ENCODE measurements at places on chromosomes 1 and 21. TPM values are rescaled to one million over a fixed set of nuclear protein-coding genes. Genes with fewer than 3 reads are reported as not detected.
A peak's percentile ranks its signal among the peaks of the same experiment; 100 is the strongest.

The SPATA1 gene
- polyA plus RNA-seq, result 0.40 TPM

GRCh38 chr1:109873278-109874175, 37.1 kb upstream of the CSF1 start:
- no peak for DNase-seq

DNA sequence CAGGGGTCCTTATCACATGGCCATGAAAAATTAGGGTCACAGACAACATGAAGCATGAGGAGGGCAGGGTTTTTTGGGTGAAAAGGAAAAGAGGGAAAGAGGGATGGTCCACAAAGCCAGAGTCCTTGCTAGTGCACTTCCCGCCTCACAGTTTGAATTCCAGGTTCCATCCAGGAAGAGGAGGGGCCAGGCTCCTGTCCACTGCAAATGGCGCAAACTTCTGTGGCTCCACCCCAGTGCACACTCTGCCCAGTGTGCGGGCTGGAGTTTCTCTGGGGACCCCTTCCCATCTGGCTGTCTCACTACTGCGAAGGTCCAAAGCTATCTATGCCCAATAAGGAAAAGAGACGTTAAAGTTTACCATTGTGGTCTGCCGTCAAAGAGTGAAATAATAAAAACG, 17.8 kb downstream of the AIM2 start:
- DNase-seq, result no peak

- no peak for DNase-seq
Measured at GRCh38 chr1:33721301-33721815, 142.5 kb upstream of the HMGB4 start.

DNA sequence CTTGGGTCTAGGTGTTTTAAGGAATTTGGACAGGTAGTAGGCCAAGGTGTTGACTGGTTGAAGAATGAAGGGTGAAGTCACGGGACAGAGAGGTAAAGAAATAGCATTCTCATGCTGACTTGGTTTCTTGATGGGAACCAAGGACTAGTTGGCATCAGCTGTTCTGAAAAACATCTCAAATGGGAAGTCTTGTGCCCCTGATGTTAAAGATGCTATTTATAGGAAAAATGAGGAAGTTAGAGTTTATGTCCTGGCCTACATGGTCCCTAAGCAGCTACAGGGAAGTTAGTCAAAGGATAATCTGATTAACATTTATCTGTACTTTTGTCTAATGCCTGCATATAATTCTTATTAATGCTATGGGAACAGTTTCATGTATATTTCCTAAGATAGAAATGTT, 262.4 kb downstream of the HHIPL2 start:
- no peak for DNase-seq

- DNase-seq, result no peak
Measured at GRCh38 chr1:165861911-165862310, 34.5 kb downstream of the UCK2 start.

DNA sequence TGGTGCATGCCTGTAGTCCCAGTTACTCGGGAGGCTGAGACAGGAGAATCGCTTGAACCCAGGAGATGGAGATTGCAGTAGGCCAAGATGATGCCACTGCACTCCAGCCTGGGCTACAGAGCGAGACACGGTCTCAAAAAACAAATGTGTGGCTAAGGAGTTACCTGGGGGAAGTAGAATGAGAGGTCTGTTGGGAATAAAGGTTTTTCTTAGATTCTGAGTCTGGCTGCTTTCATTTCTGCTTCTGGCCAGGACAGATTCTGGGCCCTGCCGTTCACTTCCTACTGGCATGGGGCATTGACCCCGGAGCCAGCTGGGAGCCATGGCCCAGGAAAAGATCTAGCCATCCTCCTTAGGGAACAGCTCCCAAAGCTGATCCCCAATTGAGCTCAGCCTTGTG, 420 bp upstream of the DCDC2B start:
- DNase-seq, result no peak

The PEAR1 gene
- 9.1 TPM for polyA plus RNA-seq

- no peak for DNase-seq
Measured at GRCh38 chr1:26857473-26858060, 5.4 kb upstream of the SFN start.

DNA sequence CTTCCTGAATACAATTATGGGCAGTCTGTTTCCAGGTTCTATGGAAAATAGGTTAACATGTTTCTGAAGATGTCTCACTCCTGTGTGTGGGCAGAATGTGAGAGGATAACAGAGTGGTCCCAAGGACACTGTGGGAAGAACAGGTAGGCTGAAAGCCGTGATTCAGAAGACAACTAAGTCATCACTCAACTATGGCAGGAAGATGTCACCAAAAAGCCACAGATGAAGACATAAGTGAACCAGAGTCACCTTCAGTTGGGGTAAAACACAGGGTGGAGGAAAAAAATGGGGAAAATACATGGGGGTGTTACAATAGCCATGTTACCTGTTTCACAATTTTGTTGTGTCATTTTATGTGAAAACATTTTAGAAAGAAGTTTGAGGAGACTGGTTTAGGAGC, 75.1 kb downstream of the UCHL5 start:
- no peak for DNase-seq

DNA sequence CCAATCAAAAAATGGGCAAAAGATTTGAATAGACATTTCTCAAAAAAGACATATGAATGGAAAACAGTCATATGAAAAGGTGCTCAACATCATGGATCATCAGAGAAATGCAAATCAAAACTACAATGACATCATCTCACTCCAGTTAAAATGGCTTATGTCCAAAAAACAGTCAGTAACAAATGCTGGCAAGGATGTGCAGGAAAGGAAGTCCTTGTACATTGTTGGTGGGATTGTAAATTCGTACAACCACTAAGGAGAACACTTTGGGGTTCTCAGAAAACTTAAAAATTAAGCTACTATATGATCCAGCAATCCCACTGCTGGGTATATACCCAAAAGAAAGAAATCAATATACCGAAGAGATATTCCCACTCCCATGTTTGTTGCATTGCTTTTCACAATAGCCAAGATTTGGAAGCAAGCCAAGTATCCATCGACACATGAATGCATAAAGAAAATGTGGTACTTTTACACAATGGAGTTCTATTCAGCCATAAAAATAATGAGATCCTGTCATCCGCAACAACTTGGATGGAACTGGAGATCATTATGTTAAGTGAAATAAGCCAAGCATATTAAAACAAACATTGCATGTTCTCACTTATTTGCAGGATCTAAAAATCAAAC, 17.9 kb downstream of the GBP5 start:
- DNase-seq, result no peak

DNA sequence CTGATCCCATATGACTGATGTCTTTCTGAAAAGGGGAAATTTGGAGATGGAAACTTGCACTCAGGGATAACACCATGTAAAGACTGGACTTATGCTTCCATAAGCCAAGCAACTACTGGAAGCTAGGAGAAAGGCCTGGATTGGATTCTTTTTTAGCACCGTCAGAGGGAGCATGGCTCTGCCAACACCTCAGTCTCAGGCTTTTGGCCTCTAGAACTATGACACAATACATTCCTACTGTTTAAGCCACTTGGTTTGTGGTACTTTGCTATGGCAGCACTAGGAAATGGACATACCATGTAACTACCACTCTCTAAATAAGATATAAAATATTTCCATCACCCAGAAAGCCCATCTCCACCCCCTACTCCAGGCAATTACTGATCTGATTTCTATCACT, 139.7 kb downstream of the CYYR1 start:
- DNase-seq, result no peak

The SLFNL1 gene
- 0.12 TPM for polyA plus RNA-seq

The FAM167B gene
- polyA plus RNA-seq, result not detected

GRCh38 chr1:243642936-243643335, 207.1 kb downstream of the AKT3 start:
- no peak for DNase-seq

GRCh38 chr21:28654406-28654805, 338.3 kb downstream of the LTN1 start:
- DNase-seq, result no peak

The PFKFB2 gene
- 11.9 TPM for polyA plus RNA-seq

GRCh38 chr1:41758904-41759548, 159.7 kb downstream of the HIVEP3 start:
- no peak for DNase-seq

GRCh38 chr1:80778094-80778840, 1022.5 kb upstream of the ADGRL2 start:
- no peak for DNase-seq

DNA sequence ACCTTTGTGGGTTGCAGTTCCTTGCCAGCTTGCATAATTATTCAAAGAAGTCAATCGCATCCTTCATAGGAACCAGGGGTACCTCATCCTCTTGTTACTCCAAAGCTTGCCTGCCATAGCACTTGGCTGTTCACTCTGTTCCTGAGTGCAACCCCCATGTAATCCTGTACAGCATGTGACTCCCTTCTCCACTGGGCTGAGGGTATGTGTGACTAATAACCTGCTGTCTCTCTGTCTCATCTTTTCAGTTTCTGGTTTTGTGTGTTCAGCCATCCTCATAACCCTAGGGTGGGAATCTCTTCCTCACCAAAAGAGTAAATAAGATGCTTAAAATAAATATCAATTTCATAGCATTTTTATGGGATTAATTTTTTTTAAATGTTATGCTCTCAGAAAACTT, 351.9 kb downstream of the S1PR1 start:
- no peak for DNase-seq

- no peak for DNase-seq
Measured at GRCh38 chr1:229253151-229253974, 17.5 kb upstream of the RAB4A start.

- DNase-seq, result no peak
Measured at GRCh38 chr1:93738075-93738622, 56.5 kb upstream of the BCAR3 start.

GRCh38 chr1:6352138-6352563, 41.4 kb downstream of the ACOT7 start:
- peak; percentile 35 for DNase-seq

The C1orf185 gene
- not detected for polyA plus RNA-seq

The SYDE2 gene
- polyA plus RNA-seq, result 2.3 TPM

DNA sequence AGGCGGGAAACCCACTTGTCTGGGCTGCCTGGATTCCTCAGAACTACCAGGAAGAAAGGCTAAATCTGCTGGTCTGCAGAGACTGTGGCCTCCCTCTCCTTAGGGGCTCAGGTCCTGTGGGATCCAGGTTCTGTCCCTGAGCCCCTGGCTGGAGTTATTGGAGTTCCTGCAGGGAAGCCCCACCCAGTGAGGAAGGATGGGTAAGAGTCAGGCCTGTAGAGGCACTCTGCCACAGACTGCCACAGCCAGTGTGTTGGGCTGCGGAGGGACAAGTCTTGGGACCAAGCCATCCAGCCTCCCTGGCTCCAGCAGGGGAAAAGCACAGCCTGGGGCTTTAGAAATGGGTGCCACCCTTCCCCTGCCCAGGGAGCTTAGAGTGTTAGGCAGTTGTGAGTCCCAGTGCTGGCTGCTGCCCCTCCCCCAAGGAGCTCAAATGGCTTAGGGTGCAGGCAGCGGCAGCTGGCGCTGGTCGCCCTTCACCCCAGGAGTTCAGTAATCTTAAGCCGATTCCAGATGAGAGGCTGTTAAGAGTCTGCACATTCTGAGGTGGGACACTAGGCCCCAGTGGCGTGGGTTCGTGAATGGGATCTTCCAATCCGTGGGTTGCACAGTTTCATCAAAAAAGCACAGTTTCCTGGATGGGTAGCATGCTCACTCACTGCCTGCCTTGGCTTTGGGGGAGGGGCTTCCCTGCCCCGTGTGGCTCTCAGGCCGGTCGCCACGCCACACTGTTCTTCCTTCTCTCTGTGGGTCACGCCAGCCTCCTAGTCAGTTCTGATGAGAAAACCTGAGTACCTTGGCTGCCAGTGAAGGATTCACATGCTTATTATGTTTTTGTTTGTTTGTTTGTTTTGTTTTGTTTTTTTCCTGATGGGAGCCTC, 57.6 kb upstream of the FMO3 start:
- DNase-seq, result no peak

GRCh38 chr1:25560001-25560400, 16.6 kb downstream of the LDLRAP1 start:
- no peak for DNase-seq

The GCSAML gene
- not detected for polyA plus RNA-seq

The NTMT2 gene
- polyA plus RNA-seq, result not detected

DNA sequence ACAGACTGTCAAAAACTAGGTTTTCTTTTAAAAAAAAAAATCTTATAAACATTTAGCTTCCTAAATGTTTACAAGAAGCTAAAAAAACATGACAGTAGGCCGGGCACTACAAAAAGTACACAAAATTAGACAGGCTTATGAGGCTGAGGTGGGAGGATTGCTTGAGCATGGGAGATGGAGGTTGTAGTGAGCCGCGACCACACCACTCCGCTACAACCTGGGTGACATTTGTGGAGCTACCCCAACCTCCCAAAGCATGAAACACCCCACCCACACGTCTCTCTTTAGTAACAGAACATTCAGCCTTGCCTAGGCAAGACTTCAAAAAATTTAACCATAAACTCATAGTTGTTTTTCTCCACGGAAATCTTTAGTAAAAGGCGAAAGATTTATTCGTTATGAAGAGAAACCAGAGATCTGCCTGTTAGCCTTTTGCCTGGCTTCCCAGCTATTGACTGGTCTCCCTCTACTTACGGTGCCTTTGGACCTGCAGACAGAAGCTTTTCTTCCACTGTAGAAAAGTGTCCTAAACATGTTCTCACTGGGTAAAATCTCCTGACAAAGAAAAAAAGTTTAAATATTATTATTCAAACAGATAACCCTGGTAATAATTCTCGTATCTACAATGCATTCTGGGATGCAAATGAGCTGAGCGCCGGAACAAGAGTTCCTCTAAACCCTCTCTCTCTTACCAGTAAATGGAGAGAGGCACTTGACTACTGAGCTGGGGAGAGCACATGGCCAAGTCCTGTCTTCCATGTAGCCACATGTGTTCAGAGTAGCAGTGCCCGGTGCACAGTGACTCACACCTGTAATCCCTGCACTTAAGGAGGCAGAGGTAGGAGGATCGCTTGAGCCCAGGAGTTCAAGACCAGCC, 9.2 kb downstream of the RNU5D-1 start:
- DNase-seq, result peak; percentile 96

DNA sequence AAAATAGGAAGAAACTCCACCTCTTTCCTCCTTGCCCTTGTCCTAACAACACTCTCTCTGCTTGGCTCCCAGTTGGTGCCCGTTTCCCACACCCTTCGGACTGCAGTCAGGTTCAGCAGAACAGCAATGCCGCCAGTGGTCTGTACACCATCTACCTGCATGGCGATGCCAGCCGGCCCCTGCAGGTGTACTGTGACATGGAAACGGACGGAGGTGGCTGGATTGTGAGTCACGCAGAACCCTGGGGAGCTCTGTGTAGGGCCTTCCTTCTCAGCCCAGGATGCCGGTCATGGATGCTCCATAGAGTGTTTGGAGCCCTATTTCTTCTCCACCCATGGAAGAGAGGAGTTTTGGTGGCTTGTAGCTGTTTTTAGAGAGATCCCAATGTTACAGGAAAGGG, 60.9 kb downstream of the TNN start:
- DNase-seq, result no peak

- DNase-seq, result peak; percentile 46
Measured at GRCh38 chr1:180167721-180168467, 13.2 kb downstream of the QSOX1 start.

The SERPINC1 gene
- polyA plus RNA-seq, result 0.50 TPM

The HSPB7 gene
- not detected for polyA plus RNA-seq

DNA sequence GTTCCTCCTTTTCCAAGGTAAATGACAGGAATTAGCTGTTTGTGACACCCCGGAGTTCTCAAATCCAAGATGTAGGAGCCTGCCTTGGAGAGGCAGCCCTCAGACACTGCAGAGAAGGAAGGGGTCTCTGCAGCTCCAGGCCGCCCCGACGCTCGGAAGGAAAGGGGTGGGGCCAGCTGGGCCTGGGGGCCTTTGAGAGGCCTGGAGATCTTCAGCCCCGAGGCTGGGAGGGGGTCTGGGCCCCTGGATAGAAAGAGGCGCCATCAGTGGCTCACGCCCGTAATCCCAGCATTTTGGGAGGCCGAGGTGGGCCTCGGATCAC, 1.1 kb upstream of the TNFRSF18 start:
- no peak for DNase-seq

Measured in K562 (cell line).